ENCODE measurements at places on chromosomes 3 and 15.

DNA sequence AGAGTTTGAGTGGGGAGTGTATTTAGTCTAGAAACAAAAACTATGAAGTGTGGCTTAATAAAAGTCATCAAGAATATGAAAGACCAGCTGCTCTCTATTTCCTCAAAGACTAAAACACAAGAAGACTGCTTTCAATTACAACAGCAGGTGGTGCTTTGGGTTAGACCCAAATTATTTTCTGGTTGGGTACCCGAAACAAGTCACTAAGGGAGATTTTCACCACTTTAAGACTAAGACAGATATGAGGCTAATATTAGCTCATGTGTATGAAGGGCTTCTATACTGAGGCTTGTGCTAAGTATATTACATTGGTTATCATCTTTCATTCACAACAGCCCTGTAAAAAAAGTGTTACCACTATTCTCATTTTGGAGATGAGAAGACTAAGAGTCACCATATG is 43.1 kb downstream of the COL8A1 start:
- DNase-seq = no peak

DNA sequence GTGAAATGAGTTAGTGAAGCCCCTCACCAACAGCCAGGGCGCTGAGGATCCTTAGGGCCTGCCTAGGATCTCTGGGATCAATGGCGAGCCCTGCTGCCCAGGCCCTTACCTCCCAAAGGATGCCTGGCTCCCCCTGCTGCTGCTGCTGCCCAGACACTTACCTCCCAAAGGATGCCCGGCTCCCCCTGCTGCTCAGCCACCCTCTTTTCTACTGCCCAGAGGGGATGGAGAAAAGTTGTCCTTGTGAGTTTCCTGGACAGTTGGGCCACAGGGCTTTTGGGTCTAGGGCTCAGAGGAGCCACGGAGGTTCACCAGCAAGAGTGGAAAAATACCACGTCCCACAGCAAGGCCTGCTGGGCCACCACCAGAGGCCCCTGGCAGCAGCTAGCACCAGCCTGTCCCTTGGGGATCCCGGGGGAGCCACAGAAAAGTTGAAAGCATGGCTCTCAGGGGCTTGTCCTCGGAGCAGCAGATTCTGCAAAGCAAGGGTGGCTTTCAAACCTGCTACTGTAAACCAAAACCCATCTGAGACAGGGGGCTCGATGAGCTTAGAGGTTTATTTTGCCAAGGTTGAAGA is 59.4 kb downstream of the SLC6A6 start:
- peak; percentile 17 for DNase-seq

DNA sequence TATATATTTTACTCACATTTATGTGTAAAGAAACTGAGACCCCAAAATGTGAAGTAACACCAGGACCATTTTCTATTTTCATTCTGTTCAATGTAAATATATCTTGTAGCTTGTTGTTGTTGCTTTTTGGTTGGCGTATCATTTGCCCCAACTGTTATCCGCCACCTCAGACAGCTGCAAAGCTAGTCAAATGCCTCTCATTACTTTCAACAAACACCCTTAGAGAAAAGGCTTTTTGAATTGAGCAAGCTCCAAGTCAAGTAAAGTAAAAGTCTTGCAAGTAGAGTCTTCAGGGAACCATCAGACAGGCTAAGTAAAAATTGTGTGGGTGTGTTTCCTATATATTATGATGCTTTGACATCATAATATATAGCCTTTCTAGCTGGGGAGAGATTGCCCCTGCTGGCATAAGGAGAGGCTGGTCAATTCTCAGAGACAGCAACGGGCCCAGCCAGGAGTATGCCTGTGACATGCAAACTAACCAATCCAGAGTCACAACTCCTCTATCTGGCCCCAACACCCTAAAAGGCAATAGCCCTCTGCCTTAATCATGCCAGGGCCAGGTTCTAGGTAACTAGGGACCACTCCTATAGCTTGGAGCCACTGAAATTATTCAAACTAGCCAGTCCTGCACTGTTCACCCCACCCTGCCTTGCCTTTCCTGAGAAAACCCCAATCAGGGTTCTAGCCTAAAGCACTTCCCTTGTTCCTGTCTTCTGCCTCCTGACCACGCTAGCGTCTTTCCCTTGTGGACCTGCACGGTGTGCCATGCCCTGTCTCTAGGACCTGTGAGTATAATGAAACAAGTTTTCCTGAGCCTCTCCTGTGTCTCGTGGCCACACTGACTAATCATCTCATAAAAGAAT is 75.6 kb downstream of the RAD18 start:
- no peak for DNase-seq

- DNase-seq = no peak
Measured at GRCh38 chr3:180704532-180704931, 25.2 kb upstream of the CCDC39 start.

GRCh38 chr3:98185180-98185579 is 18.7 kb downstream of the OR5H15 start:
- no peak for DNase-seq

- DNase-seq = no peak
Measured at GRCh38 chr15:99635794-99636193, 70.0 kb downstream of the MEF2A start.

DNA sequence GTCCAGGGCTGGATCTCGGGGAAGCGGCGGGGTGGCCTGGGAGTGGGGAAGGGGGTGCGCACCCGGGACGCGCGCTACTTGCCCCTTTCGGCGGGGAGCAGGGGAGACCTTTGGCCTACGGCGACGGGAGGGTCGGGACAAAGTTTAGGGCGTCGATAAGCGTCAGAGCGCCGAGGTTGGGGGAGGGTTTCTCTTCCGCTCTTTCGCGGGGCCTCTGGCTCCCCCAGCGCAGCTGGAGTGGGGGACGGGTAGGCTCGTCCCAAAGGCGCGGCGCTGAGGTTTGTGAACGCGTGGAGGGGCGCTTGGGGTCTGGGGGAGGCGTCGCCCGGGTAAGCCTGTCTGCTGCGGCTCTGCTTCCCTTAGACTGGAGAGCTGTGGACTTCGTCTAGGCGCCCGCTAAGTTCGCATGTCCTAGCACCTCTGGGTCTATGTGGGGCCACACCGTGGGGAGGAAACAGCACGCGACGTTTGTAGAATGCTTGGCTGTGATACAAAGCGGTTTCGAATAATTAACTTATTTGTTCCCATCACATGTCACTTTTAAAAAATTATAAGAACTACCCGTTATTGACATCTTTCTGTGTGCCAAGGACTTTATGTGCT is 527 bp downstream of the B2M start:
- DNase-seq = no peak

DNA sequence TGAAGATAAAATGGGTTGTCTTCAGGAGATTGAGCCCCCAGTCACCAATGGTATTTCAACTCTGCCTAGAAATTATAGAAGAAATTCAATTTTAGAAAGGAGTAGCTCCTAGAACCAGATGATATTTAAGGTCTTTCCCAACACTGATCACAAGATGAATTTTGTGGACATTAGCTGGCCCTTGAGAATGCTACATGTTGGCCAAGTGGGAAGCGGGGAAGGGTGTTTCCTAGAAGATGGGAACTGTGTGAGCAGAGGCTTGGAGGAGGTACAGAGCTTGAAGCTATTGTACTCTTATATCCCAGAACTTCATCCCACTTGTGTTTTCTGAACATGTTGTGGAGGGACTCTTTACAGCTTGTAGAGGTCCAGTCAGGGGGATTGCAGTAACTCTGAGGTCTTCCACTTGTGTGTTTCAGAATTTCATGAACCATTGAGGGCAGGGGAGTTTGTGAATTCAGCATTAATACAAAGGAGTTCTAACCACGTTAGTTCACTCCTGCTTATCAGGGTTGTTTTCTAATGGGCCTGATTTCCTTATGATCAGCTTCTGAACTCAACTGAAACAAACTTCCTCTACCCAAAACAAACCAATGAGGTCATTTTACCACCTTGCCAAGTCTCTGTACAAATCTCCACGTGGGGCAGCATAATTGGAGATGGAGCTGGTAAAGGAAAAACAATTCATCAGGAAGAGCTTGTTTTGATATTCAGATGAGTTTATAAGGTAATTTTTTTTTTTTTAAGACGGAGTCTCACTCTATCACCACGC is 152.6 kb upstream of the TPM1 start:
- no peak for DNase-seq

DNA sequence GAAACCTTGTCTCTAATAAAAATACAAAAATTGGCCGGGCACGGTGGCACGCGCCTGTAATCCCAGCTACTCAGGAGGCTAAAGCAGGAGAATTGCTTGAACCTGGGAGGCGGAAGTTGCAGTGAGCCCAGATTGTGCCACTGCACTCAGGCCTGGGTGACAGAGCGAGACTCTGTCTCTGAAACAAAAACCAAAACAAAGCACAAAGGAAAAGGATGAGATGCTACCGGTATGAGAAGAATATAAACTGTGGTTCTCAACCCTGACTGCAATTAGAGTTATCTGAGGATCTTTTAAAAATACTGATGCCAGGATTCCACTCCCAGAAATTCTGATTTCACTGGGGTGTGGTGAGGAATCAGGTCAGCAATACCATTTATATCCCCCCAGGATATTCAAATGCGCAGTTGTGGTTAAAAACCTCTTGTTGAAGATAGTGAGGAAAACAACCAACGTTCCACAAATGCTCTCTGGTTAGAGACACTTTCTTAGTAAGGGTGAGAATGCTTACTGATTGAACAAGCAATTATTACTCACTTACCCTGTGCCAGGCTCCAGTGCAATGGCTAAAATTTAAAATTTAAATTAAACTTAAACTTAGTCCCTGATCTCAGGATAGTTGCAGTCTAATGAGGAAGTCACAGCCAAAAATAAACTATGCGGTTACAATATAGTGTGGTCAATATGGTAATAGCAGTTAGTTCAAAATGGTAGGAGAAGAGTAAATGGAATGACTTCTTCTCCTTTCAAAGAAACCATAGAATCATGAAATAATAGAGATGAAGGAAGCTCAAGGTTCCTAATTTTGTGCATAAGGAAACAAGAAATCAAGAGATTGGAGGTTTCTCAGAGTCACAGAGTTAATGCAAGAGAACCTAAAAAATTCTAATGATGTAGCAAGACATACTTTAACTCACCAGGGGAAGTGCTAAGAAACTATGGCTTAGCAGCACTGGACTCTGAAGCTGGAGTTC is 109.5 kb downstream of the SSR3 start:
- DNase-seq = no peak

- no peak for DNase-seq
Measured at GRCh38 chr3:11170052-11170770, 15.9 kb downstream of the HRH1 start.

- DNase-seq = no peak
Measured at GRCh38 chr3:37899101-37899707, 37.5 kb downstream of the CTDSPL start.

DNA sequence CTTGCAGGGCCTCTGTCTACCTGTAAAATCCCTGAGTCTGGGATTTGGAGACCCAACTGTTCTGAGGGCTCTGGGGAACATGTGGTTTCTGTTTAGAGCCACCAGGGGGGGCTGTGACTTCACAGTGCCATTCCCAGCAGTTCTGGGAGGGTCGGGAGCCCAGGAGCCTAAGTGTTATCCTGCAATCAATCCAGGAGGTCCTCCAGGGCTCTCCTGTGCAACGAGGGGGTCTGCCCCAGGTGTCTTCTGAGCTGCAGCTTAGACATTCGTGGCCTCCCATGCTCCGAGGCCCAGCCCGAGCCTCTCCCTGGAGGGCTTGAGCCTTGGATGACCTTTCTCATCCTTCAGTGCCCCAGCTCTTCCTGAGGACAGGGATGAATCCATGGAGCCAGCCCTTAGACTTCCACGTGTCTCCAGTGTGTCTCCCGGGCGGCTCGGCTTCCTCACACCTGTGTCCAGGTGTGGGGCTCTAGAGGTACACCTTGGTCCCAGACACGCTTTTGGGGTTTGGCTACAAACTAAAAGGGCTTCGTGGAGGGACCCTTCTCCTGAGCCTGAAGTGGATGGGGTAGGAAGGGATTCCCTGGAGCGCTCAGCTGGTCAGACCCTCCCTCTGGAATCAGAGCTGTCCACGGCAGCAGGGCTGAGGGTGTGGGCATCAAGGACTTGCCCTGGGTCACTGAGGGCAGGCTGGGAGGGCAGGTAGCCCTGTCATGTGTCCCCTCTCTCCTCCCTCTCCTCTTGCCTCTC is 20.3 kb upstream of the ABTB1 start:
- no peak for DNase-seq

DNA sequence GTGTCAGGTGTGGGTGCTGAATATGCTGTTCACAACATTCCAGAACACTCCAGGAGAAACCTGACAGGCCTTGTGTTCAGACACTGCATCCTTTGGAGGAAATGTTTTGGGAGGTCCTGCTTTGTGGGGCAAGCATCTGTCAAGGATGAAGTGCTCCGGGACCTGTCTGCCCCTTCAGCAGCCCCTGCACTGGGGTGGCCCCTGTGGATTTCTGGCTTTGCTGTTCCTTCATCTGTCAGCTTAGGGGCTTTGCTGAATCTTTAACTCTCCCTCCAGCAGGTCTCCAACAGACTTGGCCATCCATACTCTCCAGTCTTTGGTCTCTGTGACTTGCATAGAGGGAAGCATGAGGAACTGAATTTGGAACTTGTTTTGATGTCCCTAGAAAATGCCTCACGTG is 3.1 kb downstream of the PRR23E start:
- no peak for DNase-seq

DNA sequence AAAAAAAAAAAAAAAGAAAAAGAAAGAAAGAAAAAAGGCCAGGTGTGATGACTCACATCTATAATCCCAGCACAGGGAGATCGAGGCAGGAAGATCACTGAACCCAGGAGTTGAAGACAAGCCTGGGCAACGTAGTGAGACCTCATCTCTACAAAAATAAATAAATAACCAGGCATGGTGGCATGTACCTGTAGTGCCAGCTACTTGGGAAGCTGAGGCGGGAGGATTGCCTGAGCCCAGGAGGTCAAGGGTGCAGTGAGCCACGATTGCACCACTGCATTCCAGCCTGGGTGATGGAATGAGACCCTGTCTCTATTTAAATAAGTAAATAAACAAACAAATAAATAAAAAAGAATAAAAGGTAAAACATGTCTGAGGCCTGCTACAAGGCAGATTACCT is 39.3 kb upstream of the LACTB start:
- DNase-seq = no peak

- DNase-seq = no peak
Measured at GRCh38 chr3:72657666-72658065, 190.6 kb downstream of the SHQ1 start.

DNA sequence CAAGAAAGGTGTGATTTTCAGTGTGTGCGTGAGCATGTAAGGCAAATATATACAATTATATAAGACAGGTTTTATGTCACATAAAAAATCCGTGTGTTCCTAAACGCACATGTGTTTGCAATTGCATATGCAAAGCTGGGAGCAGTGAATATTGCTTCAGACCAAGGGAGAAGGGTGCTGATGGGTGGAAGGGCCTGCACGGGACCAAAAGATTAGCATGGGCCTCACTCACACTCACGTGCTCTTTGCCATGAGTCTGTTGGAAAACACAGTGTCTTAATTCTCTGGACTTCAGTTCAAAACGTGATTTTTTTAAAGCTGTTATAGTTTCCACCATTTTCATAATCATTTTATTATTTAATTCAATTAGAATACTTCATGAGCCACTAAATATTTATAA is 7.2 kb upstream of the ARRDC4 start:
- no peak for DNase-seq

DNA sequence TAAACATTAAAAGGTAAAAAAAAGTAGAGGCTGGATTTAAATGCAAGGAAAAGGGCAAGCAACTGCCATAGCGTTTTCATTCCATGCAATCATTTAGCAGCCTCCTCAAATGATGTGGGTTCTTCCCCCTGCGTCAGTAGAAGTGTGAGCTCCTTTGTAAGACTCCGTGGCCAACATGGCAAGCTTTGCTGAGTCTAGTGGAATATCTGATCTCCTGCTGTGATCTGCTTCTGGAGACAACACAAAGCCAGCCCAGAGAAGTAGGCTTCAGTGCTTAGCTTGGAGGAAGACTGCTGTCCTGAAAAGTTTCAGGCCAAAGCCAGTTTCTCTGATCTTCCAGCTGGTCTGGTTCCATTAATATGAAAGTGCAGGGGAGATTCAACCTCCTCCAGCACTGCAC is 70.4 kb downstream of the ARPP21 start:
- DNase-seq = no peak
